ENCODE measurements at places on chromosomes 7 and 10. TPM values are rescaled to one million over a fixed set of nuclear protein-coding genes. Genes with fewer than 3 reads are reported as not detected.
A peak's percentile ranks its signal among the peaks of the same experiment; 100 is the strongest.

GRCh38 chr10:25059990-25060389 lies 43.6 kb downstream of the THNSL1 start:
- ATAC-seq = peak; percentile 70

GRCh38 chr7:38709123-38709522 lies 78.0 kb upstream of the AMPH start:
- ATAC-seq = no peak

- ATAC-seq = no peak
These were observed 57.9 kb upstream of the FZD8 start for GRCh38 chr10:35699848-35700486.

DNA sequence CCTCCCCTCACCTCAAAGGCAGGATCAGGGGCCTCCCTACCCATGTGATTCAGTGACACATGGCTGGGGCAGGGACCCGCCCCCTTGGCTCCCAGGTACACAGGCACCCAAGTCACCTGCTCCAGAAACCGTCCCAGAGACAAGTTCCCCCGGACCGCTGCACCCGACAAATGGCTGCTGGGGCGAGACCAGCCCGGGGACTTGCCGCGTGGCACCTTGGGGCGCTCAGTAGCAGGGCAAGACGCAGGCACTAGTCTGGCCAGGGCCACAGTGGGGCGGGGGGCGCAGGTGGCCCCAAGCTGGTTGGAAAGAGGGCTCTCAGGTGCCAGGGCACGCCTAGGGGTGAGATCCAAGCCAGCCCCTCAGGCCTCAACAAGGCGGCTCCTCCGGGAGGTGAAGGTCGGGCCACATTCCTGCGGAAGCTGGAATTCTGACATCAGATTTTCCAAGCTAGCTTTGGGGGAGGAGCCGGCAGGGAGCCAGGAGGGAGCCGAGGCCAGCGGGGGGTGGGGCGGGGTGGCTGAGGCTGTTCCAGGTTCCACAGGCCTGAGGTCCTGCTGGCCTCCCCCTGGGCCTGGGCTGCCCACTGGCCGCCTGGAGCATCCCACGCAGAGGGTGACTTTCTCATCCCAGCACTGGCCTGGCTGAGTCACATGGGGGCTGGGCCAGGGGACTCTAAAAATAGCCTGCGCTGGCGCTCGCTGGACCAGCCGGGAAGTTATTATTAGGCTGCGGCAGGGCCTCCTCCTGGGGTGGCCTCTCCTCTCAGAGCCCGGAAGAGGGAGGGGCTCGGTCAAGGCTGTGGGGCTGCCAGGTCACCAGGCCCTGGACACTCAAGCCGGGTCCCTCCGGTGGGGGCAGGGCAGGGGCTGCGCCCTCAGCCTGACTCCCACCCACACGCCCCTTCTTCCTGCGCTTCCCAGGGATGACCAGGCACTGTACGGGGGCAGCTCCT lies 20.5 kb upstream of the INPP5A start:
- ATAC-seq = peak; percentile 68

- ATAC-seq = no peak
These were observed 57.3 kb upstream of the APBB1IP start for GRCh38 chr10:26380815-26381214.

GRCh38 chr10:79321951-79322350 lies 25.3 kb upstream of the PPIF start:
- ATAC-seq = no peak

DNA sequence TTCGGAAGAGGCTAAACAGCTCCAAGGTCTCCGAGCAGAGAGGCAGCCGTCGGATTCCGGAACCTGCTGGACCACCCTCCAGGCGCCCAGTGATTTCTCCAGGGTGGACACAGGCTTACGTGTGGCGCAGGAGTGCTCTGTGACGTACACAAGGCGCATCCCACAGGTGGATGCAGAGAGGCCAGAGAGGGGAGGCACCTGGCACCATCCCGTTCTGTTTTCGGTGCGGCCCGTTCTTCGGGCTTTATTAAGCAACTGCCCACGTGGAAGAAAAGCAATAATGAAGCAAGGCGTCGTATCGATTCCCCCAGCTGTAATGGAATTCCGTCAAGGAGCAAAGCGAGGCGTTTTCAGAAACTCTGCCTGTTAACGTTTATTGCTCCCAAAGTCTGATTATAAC lies 163.6 kb downstream of the PTPRN2 start:
- no peak for ATAC-seq

DNA sequence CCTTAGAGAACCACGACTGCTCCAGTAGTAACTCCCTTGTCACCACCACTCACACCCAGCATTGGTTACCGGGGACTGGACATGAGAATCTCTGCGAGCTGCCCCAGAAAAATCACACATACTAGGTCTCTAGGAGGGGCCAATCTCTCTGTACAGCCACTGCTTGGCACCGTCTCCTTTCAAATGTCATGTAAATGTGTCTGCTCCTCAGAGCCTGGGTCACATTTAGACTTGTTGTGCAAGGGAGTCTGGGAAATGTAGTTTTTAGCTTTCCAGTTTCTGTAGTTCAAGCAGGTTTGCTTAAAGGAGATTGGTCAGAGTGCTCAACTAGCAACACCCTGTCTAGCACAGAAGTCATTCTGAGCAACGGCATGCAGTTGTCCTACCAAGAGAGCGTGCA lies 60.0 kb downstream of the CHN2 start:
- peak; percentile 43 for ATAC-seq

DNA sequence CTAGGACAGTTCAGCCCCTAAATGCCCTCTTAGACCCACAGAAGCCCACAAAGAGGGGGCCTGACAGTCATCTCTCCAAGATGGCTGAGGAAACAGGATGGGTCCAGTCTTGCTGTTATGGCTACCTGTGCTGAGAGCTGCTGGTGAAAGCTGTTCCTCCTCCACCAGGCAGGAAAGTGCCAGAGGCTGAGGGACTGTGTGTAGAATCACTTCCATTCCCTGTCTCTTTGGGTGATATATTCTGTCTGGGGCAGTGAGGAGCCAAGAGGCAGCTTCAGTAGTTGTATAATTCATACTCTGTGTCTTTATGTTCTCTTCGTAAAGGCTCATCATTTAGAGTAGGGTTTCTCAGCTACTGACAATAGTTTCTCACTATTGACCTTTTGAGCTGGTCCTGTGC lies 242.3 kb upstream of the FZD1 start:
- no peak for ATAC-seq

DNA sequence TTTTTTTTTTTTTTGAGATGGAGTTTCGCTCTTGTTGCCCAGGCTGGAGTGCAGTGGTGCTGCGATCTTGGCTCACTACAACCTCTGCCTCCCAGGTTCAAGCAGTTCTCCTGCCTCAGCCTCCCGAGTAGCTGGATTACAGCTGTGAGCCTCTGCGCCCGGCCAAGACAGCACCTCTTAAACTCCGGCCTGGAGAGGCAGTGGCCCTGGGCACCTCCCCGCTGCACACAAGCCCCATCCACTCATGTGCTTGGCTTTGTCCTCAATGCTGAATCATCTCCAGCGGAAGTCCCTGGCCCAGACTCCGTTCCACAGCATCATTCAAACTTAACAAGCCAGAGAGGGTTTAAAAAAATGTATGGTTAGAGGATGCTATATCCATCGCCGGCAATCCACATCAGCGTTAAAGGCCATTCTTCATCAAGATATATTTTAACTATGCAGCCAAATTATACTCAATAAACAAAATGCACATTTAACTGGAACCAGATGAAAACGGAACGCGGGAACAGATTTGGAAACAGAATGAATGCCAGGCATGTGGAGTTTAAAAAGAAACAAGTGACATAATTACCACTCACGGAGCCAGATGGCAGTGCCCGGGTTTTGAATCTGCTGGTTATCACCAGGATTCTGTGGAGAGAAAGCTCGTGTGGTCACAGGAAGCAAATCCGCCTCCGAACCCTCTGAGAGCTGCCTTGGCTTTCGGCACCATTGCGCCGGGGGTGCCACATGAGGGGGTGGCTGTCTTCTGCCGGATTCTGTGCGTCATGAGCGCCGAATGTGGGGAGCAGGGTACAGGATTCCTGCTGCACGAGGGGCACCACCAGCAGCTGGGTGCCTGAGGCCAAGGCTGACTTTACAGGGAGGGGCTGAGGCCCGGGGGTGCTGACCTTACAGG lies 45.6 kb upstream of the CFAP46 start:
- ATAC-seq = peak; percentile 56

DNA sequence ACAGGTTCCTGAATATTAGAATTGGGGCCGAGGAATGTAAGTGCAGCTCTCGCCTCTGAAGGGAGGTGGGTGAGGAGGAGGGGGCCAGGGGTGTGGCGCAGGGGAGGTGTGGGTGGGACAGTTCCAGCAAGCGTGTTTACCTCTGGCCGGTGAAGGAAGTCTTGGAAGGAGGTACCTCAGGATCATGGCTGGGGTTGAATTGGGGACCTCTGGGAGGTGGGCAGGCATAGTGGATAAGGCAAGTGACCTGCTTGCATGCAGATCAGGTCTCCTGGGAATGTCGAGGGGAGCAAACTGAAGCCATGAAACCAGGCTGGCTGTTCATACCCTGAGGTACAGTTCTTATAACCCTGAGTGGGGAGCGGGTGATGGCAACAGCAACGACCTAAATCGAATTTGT lies 2.0 kb downstream of the ZNF775 start:
- no peak for ATAC-seq

- ATAC-seq = no peak
These were observed 152.7 kb downstream of the MAD1L1 start for GRCh38 chr7:2080060-2080387.

The LRRC4 gene
- total RNA-seq = 16.7 TPM

The LRRC61 gene
- 9.6 TPM for total RNA-seq

The NUTM2A gene
- 0.40 TPM for total RNA-seq

The FAM25C gene
- total RNA-seq = not detected

The CDHR1 gene
- 29.0 TPM for total RNA-seq

All from esophagus mucosa (tissue), 1 donor.